H1 (cell line): ENCODE measurements at places on chromosomes 4 and X. TPM values are rescaled to one million over a fixed set of nuclear protein-coding genes. Genes with fewer than 3 reads are reported as not detected.

Gene RASGEF1B
- 4.6 and 4.7 TPM in 2 replicates for total RNA-seq

DNA sequence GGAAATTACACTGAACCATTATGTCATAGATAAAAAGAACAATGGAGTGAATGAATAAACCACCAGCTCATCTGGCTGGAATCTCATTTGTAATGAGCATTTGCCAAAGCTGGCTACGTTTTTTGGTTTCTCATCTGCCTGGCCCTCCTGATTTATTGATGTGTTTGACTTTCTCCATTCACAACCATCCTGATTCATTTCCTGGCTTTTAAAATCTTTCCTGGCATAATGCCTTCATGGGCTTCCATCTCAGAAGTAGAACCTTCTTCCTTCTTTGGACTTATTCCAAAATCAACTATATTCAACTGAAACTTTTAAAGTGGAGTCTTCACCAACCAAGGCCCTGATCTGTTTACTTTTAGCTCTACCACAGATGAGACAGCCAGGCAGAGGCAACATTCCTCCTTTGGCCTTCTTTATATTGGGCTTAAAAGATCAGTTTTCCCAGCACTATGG is 36.0 kb upstream of the ARSJ start:
- no peak for DNase-seq

- DNase-seq: no peak
These were observed 1437.8 kb upstream of the ADGRL3 start for GRCh38 chr4:59762344-59762743.

- no peak for DNase-seq
These were observed 44.3 kb upstream of the ERVMER34-1 start for GRCh38 chr4:52795533-52795932.

DNA sequence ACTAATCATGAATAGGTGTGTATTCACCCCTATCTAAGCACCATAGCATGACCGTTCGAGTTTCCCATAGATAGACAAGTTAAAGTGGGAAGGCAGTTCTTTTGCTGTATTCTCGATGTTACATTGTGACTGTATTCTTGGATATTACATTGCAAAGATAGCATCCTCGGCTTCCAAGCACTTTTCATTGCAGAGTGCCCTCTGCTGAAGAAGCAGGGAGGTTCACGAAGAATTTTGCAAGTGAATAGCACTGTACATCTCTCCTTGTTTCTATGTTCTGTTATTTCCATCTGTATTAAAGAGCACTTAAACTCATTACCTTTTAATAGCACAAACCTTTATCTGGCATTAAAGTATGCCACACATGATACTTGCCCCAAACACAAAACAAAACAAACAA is 426.7 kb upstream of the ARX start:
- no peak for DNase-seq

GRCh38 chr4:126718136-126718535 is 914.6 kb upstream of the INTU start:
- DNase-seq: no peak

- DNase-seq: no peak
These were observed 203.7 kb downstream of the AFAP1 start for GRCh38 chr4:7735961-7736360.

- DNase-seq: no peak
These were observed 5.4 kb upstream of the SH3BP2 start for GRCh38 chr4:2787230-2788100.

DNA sequence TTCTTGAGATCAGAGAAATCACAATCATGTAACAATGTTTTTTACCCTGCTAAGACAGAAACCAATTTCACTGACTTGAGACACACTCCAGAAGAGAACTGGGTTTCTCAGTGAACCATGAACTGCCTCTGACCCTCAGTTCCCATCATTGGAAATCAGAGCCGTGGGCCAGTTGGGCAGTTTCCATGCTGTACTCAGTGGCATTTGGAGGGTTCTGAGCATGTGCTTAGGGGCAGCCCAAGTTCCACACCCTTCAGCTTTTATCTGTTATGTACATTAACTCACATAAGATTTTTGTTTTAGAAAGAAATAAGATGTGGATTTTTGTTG is 77.9 kb downstream of the BTC start:
- no peak for DNase-seq

DNA sequence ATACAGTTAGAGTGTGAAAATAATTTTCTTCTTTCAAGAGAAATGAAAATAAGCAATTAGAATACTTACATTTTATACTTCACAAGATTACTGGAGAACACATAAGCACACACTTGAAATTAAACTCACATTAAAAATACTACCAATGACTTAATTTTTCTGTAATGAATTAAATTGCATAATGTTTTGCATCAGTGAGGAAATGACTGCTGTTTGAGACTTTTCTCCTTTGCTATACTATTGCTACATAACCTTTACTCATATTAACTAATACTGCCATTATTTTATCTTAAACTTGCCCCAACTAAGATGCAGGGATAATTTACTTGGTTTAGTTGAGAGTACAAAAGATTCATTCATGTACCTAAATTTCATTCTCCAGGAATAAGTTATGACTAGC is 590.9 kb downstream of the ARAP2 start:
- DNase-seq: no peak

- DNase-seq: no peak
These were observed 11.0 kb downstream of the ARHGAP36 start for GRCh38 chrX:131068945-131069719.

GRCh38 chr4:55706541-55706940 is 70.4 kb upstream of the NMU start:
- no peak for DNase-seq

DNA sequence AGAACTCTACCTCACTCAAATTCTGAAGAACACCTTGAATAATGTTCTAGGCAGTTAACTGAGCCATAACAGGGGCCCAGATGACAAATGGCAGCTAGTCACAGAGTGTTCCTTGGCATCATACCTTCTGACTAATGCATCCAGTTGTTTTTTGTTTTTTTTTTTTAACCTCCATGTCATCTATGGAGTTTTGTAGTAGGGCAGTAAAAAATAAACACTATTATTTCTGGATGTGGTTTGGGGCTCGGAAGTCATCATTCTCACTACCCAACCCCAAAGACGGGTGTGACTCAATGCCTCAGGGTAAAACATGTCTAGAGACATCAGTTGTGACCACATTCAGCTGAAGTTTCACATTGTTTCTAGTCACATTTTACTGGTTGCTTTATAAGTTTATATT is 31.2 kb upstream of the MCF2 start:
- no peak for DNase-seq

Gene FRAS1
- 106 and 109 TPM in 2 replicates for total RNA-seq

Gene MAGEC1
- total RNA-seq: not detected in 2 replicates

DNA sequence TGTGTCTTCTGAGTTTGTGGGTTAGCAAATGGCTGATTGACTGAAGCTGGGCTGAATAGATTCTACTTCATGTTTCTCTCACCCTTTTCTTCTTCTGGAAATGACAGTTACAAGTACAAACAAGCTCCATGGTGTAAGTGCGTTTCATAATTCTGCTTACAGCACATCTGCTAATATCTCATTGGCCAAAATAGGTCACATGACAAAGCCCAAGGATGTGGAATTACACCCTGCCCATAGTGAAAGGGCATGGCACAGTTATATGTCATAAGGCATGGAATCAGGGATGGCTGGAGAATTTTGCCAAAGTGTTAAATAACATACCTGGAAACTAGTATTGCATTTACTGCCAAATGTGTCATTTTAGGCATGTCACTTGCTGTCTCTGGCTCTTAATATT is 327.2 kb downstream of the NKX6-1 start:
- DNase-seq: no peak

DNA sequence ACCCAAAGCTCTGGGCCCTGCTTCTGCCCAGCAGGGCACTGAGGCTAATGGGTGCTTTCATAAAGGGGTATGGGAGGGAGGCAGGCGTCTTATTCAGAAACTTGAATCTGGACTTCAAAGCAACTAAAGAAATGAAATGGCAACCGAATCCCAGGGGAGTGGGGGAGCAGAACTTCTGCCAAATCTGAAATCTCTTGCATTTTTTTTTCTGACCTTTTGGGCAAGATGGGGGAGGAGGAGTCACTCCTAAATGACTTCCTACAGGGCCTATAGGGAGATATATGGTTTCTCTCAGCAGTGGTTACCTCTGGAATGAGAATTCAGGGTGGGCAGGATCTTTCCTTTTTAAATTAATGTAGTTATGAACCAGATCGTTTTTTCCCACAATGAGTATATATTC is 30.6 kb upstream of the KIAA1210 start:
- DNase-seq: no peak

- DNase-seq: no peak
These were observed 186.7 kb downstream of the DHRSX start for GRCh38 chrX:2313864-2314640.

GRCh38 chr4:1248245-1249147 is at the start of gene CTBP1:
CTBP1 (minus strand) TSS chr4:1249130; CDS start chr4:1241331, 7,799 bp downstream.
- no peak for DNase-seq

DNA sequence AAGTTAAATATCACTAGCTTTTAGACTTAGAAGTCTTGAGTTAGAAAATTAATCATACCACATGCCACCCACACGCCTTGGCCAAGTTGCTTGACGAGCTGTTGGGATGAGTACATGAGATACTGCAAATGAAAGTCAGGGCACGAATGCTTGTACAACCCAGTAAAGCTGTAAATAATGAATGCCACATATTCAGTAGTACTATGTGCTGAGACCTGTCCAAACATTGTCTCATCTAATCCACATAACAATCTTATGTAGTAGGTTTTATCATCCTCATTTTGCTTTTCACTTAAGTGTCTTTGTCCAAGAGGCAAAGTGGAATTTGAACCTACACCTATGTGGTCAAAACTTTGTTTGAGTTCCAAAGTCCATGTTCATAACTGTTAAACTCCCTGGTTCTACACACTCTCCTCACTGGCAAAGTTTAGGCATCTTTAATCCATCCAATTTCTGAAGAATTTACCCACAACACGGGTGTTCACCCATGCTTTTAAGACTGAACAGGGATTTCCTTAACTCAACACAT is 74.1 kb downstream of the LDB2 start:
- no peak for DNase-seq

Gene EBP
- total RNA-seq: 143 and 145 TPM in 2 replicates

DNA sequence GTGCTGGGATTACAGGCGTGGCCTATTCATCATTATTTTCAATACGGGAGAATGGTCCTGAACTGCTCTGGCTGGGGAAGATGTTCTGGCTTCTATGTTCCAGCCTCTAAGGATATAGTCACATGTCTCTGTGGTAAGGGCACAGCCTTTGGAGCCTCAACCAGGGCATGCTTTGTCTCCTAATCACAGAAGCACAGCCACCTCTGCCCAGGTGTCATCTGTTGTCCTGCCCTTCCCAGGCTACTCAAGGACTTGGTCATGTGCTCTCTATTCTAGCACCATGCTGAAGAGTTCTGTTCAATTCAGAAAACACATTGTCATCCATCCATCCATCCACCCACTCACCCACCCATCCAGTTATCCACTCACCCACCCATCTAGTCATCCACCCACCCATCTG is 29.5 kb downstream of the ASMTL start:
- DNase-seq: no peak

DNA sequence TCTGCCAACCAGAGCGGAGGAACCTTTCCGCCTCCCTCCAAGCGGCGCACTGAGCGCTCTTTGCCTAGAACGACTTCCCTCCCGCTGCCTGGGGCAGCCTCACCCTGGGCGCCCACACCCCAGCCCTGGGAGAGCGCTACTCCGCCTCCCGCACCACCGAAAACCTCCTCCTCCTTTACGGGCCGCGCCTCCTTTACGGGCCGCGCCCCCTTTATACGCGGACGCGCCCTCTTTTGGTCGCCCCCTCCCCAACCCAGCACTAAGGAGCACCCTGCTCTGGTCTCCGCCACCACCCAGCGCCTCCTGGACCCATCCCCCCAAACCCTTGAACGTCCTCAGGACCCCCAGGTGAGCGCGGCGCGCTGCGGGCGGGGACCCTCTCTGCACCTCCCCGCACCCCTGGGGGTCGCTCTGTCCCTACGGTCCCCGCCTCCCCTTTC is 586 bp upstream of the NSG1 start:
- DNase-seq: peak; percentile 75

Gene KLHL5
- total RNA-seq: 22.4 and 23.6 TPM in 2 replicates

Gene HSD17B13
- 0.13 TPM in 1 of 2 replicates, not detected in the other for total RNA-seq

DNA sequence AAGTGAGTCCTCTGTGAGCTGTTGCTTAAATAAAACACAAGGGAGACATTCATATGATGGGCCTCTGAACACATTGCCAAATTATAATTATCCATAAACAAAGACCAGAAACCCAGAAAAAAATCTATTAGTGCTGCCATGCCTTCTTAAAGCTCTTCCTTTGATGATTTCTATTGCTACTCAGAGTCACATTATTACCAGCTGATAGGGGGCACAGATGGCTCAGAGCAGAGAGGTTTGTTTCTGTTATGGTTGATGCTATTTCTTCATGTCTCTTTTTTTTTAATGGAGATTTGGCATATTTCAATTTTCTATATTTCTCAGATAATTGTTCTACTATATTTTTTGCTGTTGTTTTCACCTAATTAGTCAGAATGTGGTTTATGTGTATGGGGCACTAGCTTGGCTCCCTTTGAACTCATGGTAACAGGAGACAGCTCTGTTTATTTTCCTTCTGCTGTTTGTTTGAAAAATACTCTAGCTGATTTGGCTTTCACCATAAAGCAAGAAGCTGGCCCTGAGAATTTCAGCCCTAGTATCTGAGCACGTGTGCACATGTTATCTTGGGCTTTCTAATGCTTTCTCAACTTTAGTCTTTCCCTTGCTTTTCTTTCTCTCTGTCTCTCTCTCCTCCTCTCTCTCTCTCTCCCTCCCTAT is 568.8 kb downstream of the PPARGC1A start:
- no peak for DNase-seq

Gene CENPVL2
- total RNA-seq: 2.9 and 3.2 TPM in 2 replicates

DNA sequence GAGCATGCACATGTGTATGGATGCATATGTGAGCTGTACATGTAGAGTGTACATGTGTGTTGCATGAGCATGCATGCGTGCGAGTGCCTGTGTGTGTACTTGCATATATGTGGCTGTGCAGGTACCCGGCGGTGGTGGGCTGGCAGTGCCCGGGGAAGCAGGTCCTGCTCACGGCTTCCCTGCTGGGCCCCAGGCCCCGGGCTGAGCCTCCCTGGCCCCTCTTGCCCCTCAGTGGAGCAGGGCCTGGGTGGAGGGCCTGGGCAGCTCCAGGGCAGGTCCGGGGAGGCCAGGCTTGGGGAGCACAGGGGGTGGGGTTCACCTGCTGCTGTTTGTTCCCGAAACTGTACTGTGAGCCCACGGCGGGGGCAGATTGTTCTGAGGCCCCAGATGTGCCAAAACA is 9.4 kb downstream of the NAT8L start:
- DNase-seq: no peak
